GM13976 (cell line): ENCODE measurements at places on chromosomes 12 and 14.
A peak's percentile ranks its signal among the peaks of the same experiment; 100 is the strongest.

DNA sequence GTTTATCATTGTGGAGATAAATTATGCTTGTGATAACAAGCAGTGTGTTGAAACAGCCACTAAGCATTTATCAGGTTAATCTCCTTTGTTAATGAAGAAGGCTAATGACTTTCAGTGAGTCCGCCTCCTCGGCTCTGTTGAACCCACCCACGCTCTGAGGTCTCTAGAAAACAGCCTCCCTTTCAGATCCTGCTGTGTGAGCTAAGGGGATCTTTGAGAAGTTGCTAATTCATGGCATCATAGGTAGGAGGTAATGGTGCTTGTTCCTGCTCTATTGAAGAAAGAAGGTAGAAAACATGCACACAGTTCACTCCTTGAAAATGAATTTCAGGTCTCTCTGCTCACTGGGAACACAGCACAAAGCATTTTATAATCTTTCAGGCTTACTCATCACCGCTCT, 483.9 kb downstream of the AACS start:
- no peak for DNase-seq

DNA sequence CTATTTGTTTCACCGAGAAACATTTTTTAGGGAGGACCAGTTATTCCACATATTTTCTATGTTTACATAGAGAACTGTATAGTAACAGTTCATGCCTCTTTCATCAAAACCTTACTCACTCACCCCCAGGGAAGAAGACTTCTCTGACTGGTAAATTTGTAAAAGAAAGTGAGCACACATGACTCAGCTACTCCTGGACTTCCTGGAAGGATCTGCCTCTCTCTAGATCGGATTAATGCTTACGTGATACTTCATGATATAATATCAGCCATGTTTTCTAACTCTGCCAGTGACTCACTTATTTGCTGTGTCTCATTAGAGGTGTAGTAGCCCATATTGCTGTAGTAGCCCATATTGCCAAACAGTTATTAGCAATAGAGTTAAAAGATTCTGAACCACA, 494.3 kb upstream of the ATXN7L3B start:
- DNase-seq, result no peak

DNA sequence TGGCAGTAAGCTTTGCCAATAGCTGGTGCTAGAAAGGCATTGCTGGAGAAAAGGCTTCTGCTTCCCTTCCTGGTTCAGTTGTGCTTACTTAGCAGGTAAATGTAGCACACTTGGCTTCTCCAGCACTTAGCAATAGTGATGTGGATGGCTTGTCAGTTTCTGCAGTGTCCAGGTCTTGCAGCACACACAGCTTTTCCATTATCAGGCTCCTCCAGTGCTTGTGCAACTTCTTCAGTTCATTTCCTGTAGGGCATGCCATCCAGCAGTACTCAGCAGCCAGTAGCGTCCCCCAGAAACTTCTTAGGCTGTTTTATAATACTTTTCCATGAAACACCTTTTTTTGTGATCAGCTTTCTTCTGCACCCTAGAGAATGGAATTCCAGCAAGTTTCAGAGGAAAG, 154.6 kb downstream of the SLC6A15 start:
- no peak for DNase-seq

DNA sequence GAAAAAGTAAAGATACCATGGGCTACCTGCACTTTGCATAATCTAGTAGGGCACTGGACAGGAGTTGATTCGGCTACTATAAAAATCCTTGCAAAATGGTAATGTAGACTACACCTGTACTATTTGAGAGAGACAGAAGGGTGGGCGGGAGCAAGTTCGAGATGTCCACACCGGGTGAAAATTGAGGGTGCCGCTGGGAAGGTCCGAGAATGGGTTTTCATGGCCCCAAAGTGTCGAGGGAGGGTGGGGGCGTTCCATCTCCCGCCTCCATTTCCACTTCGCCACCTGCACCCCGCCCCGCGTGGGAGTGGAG, 648 bp downstream of the SNX6 start:
- no peak for DNase-seq

DNA sequence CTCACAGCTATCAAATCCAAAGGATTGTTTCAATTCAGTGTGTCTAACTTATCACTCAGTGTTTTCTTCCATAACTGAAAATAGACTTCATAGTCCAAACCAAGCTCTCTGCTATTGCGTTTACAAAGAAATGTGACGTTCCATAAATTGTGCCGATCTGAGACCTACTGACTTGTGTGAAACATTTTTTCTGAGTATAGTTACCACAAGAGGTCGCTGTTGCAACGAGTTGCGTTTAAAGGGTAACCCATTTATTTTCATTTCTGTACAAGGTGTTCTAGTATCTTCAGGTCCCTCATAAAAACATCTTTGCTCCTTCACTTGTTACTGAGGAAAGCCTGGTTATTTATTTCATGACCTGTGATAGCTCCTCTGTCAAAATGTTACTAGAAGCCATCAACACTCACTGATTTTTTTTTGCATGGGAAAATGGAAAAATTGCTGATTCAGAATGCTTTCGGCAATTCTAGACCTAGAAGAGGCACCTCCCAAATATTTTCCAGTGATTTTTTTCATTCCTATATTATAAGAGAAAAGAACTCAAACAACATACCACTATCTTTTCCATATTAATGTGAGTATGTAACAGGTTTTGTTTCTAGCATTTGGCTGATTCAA, 60.9 kb upstream of the OR4E1 start:
- DNase-seq, result peak; percentile 44

DNA sequence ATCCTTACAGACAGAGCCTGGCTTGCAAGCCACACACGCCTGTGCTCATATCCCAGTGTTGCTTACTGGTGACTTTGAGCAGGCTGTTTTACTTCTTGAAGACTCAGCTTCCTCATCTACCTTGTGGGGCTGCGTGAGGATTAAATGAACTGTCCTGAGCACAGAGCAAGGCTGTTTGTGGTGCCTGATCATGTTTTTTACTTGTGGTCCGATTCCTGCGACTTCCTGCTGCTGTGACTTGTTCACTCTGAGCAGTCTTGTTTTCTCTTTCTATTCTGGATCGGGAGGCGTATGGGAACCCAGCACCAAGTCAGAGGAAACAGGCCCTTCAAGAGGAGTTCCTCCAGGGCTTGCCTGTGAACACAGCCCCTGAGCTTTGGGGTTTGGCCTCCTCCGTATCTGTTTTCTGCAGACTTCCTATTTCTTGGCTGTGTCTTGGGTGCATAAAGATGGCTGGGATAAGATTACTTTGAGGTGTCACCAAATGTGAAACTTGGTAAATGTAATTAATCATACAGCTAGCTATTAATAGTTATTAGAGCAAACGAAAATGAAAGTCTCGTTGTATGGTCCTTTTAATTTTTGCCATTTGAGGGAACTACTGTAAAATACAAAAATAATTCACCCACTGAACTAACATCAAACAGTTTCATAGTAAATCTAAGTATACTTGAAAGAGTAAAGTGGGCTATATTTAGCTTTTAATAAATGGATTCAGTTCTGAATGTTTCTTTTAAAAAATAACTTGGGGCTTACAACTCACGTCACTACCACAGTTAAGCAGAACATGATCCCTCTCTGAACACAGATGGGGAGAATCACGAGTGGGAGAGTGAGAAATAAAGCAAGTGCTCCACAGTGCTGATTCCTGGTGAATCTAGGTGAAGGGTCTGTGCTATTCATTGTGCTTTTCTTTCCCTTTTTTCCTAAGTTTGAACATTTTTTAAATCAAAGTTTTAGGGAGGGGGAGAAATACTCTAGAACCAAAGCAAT, 251.5 kb downstream of the FOXN3 start:
- DNase-seq, result peak; percentile 52

DNA sequence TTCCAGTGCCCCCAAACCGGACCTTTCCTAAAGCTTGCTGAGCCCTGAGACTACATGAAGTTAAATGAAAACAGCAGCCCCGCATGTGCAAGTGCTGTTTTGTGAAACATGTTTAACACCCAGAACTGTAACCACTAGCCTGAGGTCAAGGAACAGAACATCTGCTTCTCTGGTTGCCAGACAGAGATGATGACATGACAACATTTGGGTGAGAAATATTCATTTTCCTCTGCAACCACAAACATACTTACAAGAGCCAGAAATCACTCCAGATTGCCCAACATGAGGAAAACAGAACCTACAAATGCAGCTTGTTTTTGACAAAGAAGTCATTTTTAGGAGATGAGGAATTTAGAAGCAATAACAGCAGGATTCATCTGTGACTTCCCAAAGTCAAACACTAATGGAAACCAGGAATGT, 110.4 kb downstream of the BCAT1 start:
- DNase-seq, result peak; percentile 30

GRCh38 chr14:65703521-65703920, 291.0 kb downstream of the FUT8 start:
- no peak for DNase-seq

GRCh38 chr12:120713861-120714482, 3.7 kb downstream of the UNC119B start:
- DNase-seq, result peak; percentile 81

- no peak for DNase-seq
These were observed 992 bp downstream of the DNAH10 start for GRCh38 chr12:123763093-123763492.
